ENCODE measurements at places on chromosomes 2 and 18.

DNA sequence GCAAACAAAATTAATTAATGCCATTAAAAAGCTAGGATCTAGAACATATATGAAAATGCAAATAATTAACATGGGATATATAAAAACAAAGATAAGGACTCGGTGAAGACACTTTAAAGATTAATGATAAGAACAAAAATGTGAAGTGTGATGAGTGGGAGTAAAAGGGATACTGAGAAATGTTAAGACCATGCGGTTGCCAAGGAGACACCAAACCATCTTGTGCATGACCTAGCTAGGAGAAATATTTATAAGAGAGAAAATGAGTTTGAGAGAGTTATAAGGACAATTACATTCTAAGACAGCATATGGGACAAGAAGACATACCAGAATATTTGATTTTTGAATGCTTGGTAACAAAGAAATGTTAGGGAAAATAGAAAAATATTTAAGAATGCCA, 25.4 kb upstream of the MAP2 start:
- DNase-seq = no peak

DNA sequence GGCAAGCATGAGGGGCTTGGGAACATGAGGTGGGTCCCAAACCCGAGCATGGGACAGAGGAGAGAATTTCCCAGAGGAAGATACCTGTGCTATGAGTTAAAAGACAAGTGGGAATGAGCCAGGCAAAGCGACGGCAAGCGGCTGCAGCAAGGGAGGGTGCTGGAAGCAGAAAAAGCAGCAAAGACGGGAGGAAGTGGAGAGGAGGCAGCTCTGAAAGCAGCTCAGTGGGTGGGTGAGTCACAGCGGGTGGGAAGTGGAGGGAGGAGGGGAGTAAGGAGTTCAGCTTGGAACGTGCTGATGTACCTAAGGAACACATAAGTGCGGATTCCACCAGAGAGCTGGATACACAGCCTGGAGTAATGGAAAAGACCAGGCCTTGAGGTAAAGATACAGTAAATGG, 41.4 kb downstream of the THUMPD2 start:
- DNase-seq = peak; percentile 53

DNA sequence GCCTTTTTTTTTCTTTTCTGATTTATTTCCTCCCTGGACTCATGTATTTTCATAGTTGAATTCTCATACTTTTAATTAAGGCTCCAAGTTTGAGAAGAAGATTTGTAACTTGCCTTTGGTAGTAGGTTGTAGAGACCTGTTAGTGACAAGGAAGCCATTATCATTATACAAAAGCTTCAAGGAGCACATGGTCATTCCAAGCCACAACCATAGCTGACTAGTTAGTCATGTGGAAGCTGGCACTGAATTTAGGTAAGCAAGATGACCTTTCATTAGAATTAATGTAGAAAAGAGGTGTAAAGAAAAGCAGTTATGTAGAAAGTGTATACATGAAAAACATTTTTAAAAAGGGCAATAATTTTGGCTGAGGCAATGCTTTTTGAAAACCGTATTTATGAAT, 89.7 kb downstream of the LRP1B start:
- DNase-seq = no peak

GRCh38 chr2:187815113-187815512, 260.9 kb upstream of the TFPI start:
- DNase-seq = no peak

GRCh38 chr2:29643196-29643595, 278.2 kb downstream of the ALK start:
- no peak for DNase-seq

- no peak for DNase-seq
Observed at GRCh38 chr2:120737340-120738101, 1.9 kb downstream of the GLI2 start.

- no peak for DNase-seq
Observed at GRCh38 chr18:54119524-54120019, 104.9 kb downstream of the MBD2 start.

- no peak for DNase-seq
Observed at GRCh38 chr18:44568986-44569385, 111.7 kb upstream of the SETBP1 start.

DNA sequence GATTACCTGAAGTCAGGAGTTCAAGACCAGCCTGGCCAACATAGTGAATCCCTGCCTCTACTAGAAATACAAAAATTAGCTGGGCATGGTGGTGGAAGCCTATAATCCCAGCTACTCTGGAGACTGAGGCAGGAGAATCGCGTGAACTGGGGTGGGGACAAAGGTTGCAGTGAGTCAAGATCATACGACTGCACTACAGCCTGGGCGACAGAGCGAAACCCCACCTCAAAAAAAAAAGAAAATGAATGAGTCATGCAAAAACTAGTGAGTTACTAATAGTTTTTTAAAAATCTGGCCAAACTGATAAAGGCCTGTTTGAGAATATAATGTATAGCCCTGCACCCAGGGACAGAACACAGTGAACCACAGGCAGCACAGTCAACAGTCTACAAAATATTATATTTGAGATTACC, 17.5 kb downstream of the AFG3L2 start:
- DNase-seq = no peak

- DNase-seq = no peak
Observed at GRCh38 chr2:203500951-203501350, 34.1 kb downstream of the RAPH1 start.

DNA sequence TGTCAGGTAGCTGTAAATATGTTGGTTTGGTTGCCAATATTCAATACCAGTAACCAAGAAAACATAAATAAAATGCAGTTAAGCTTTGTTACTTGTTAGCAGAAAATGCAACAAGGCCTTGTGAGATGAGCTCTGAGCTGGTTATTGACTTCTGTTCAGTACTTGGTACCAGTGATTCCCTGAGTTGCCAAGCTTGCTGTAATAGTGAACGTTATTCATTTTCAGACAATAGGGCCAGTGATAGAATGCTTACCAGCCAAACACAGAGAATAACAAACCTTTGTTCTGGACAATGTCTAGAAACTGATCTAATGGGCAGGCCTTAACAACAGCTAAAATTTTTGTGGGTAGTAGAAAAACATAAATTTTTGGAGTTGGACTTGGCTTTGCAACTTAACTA, 29.5 kb downstream of the RASGRP3 start:
- DNase-seq = peak; percentile 49

- no peak for DNase-seq
Observed at GRCh38 chr18:12373771-12374116, 3.3 kb downstream of the AFG3L2 start.

- no peak for DNase-seq
Observed at GRCh38 chr2:28568036-28568435, 72.2 kb downstream of the PLB1 start.

Measured in amygdala (tissue), 56 donors.